ENCODE measurements at places on chromosomes 2 and 18. TPM values are rescaled to one million over a fixed set of nuclear protein-coding genes. Genes with fewer than 3 reads are reported as not detected.

BCL2 gene
- total RNA-seq: 8.4 TPM

RGPD4 gene
- not detected for total RNA-seq

KIAA2012 gene
- not detected for total RNA-seq

GRCh38 chr2:88561646-88562388, 65.4 kb downstream of the EIF2AK3 start:
- no peak for DNase-seq

- no peak for DNase-seq
Observed at GRCh38 chr2:60868589-60869273, 12.6 kb upstream of the REL start.

ATOH8 gene
- total RNA-seq: 1.0 TPM

DNA sequence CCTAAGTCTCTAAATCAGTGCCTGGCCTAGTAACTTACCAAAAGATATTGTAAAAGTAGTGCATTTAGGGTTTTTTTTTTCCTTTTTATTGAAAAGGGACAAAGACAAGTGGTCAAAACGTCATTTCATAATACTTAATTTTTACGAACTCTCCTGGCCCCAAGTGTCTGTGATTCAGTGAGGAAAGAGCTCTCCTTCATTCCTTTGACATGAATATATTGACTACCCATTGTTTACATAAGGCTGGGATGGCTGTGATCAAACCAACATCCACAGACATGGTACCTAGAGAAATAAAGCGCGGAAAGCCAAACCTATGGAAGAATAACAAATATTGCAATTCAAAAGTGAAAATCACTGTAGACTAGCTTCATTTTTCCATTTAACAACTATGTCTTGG, 198.4 kb downstream of the BABAM2 start:
- no peak for DNase-seq

DNA sequence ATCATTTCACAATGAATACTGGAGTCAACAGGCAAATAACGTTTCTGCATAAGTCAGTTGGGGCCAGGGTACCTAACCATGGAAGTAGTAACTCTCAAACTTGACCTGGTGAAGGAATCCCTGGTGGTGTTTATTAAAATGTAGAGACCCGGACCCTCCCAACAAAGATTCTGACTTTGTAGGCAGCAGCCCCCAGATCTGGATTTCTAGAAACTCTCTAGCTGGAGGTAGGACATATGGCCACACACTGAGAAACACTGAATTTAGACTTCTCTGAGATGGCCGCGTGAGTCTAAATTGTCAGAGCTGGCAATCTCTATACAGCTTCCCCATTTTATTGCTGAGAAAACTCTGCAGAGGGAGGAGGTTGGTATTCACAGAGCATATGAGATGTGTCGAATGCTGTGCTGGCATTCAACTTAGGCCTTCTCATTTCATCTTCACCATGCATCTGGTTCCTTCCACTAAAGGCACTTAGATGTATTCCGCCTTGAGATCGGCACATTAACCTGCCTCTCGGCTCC, 278.1 kb downstream of the CYRIA start:
- no peak for DNase-seq

DNA sequence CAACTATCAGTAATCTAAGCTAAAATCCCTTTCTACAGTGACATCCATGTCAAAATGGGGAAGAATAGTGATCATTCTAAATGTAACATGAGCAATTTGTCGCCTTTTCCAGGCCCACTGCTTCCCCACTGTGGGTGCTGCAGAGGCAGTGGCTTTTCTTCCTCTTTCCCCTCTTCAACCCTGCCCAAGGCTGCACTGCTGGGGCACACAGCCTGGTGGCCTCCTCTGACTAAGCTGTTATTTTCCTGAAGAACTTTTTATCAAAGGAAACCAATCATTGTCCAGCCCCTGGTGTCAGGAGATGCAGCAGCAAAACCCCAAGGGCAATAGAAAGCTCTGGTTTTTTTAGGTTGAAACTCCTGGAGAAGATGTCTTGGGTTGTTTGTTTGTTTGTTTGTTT, 117.6 kb upstream of the KLF7 start:
- no peak for DNase-seq

- no peak for DNase-seq
Observed at GRCh38 chr18:63098018-63098981, 221.3 kb downstream of the BCL2 start.

DNA sequence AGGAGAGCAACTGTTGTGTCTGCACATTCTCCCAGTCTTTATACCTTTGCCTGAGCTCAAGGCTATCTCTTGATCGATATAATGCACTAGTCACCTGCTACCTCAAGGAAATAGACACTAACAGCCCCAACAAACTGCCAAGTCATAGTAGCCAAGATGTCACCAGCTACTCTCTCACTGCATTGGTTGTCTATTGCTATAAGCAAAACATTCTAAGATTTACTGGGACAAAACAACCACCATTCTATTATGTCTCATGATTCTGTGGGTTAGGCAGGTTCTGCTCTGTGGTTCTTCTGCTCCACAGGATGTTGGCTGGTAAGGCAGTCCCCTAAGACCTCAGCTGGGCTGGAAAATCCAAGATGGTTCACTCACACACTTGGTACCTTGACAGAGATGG, 28.5 kb upstream of the MLPH start:
- DNase-seq: no peak

TIGD1 gene
- total RNA-seq: 2.9 TPM

DNA sequence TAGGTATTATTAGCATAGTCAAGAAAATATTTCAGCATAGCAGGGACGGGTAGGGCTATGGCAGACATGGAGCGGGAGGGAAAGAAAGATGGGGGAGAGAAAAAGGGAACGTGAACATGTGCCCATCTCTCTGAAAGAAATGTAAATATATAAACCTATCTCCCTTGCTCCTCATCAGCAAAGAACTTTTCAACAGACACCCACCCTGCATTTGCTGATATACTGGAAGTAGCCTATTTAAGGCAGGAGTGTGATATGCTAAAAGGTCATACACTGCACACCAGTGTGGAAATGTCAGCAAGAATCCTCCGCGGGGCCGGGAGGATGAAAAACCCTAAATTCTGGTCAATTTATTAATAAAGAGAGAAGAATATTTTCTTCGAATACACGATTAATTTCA, 1.7 kb downstream of the MBOAT2 start:
- no peak for DNase-seq

GRCh38 chr2:96668771-96669170, 26.2 kb downstream of the FER1L5 start:
- DNase-seq: no peak

DNA sequence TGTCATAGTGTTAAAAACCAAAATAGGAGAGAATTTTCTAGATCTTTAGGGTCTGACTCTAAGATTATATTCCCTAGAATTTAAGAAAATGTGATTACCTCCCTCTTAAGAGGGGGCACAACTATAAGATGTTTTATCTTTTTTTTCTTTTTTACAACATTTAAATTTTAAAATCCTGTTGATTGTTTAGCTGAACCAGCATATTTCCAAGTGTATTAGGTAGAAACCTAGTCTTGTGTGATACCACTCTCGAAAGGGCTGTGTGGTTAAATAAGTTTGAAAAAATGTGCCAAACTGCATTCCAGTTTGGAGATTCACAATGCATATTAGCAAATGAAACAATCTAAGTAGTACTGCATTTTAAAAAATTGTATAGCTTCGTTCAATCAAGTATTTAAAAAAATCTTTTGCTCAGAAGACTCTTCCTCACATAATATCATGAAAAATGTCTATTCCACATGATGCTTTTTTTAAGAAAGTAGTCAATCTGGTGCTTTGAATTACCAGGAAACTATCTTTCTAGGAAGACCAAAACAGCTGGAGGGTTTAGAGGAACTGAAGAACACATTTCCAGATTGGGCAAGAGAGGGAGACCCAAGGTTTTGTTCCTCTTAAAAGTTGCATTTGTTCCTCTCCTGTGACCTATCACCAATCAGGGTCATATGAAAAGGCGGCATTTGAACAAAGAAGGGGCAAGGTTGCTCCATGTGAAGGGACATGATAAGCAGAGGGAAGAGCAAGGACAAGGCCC, 98.8 kb downstream of the DPP4 start:
- DNase-seq: no peak

- no peak for DNase-seq
Observed at GRCh38 chr18:23151414-23152099, 16.3 kb downstream of the CABLES1 start.

DNA sequence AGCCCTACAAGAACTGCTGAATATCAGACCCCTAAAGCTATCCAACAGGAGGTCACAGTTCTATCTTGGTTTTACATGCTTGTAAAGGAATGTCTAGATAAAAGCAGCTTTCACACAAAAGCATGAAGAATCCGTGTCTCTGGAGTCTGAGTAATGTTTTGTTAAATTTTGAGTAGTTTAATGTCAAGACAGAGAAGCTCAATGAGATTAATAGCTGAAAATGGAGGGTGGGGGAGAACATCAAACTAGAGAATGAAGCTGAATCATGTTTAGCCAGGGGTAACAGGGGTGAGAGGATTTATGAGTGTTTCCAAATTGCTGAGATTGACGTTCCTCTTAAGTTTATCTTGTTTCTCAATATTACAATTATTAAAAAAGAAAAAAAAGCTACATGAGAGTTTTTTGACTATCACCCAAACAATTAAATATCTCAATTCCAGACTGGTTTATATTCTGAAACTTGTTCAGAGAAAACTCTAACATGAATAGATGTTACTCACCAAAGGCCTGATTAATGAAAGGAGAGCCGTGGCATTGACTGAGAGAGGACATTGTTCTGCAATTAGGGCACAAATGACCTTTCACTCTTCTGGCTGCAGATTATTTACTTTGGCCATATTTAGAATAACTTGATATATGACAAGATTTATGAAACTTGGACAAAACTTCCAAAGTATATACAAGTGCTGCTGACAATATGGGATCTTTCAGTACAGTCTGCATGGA, 266.4 kb upstream of the ETAA1 start:
- no peak for DNase-seq

DNA sequence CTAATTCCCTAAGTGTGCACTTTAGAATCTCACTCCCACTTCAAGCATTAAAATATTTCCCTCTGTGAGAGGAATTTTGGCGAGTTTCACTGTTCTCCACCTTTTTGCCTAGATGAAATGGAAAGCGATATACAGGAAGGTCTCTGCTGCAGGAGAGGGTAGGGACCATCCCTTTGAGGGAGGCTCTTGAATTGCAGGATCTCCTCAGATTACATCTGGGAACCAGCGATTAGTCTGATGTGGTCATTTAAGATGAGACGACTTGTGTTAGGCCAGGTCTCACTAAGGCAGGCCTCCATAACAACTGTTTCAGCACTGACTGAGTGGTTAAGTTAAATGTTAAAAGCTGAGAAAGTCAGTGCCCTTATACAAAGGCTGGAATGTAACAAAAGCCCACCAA, 74.6 kb downstream of the ARL6IP6 start:
- no peak for DNase-seq

DNA sequence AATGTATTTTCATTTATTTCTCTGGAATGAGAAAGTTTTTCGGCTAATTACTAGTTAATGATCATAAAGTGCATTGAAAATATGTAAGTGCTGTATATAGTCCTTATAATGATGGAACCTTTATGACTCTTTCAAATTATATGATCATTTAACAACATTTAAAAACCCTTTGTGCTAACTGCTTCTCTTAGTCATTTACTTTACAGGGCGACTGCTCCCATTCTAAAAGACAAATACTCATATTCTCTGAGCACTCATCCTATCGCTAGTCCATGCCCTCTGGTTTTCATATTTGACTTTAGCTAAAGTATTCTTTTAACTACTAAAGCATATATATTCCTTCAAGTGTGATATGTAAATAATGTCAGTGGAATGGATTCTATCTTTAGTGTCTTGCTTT, 168.2 kb downstream of the CDH7 start:
- no peak for DNase-seq

NT5C1B gene
- not detected for total RNA-seq

DNA sequence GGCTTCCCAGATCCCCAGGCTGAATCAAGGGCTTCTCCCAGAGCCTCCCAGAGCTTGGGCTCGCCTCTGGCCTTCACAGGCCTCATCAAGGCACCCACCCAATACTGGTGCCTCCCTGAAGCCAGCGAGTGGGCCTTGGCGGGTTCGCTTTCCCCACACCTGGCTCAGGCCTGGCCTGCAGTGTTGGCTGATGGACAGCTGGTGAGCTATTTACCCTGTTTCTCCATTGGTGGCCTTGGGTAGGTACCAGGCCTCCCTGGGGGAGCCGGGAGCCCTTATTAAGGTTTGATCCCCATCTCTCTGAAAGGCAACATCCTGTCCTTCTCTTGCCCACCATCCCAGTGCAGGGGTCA, 18.2 kb upstream of the DUSP2 start:
- DNase-seq: no peak

- no peak for DNase-seq
Observed at GRCh38 chr2:234278556-234279255, 218.2 kb downstream of the ARL4C start.

NAT8 gene
- total RNA-seq: not detected

DNA sequence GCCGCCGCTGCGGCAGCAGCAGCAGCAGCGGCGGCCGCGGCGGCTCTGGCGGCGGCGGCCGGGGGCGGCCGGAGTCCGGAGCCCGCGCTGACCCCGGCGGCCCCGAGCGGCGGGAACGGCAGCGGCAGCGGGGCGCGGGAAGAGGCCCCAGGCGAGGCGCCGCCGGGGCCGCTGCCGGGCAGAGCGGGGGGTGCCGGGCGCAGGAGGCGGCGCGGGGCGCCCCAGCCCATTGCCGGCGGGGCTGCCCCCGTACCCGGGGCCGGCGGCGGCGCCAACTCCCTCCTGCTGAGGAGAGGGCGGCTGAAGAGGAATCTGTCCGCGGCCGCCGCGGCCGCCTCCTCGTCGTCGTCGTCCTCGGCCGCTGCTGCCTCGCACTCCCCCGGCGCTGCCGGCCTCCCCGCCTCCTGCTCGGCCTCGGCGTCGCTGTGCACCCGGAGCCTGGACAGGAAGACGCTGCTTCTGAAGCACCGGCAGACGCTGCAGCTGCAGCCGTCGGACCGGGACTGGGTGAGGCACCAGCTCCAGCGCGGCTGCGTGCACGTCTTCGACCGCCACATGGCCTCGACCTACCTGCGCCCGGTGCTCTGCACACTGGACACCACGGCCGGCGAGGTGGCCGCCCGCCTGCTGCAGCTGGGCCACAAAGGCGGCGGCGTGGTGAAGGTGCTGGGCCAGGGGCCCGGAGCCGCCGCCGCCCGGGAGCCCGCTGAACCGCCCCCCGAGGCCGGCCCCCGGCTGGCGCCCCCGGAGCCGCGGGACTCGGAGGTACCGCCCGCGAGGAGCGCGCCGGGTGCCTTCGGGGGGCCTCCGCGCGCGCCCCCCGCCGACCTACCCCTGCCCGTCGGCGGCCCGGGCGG, 646 bp downstream of the PHLPP1 start:
- DNase-seq: no peak

CROCC2 gene
- total RNA-seq: not detected

GRCh38 chr2:34332813-34333212, 733.7 kb upstream of the FAM98A start:
- peak; percentile 45 for DNase-seq

ESPNL gene
- total RNA-seq: 3.5 TPM

- DNase-seq: no peak
Observed at GRCh38 chr2:30566631-30567030, 119.6 kb downstream of the LCLAT1 start.

Data from kidney epithelial cell (primary cell).